ENCODE measurements at places on chromosomes 6 and 20.

DNA sequence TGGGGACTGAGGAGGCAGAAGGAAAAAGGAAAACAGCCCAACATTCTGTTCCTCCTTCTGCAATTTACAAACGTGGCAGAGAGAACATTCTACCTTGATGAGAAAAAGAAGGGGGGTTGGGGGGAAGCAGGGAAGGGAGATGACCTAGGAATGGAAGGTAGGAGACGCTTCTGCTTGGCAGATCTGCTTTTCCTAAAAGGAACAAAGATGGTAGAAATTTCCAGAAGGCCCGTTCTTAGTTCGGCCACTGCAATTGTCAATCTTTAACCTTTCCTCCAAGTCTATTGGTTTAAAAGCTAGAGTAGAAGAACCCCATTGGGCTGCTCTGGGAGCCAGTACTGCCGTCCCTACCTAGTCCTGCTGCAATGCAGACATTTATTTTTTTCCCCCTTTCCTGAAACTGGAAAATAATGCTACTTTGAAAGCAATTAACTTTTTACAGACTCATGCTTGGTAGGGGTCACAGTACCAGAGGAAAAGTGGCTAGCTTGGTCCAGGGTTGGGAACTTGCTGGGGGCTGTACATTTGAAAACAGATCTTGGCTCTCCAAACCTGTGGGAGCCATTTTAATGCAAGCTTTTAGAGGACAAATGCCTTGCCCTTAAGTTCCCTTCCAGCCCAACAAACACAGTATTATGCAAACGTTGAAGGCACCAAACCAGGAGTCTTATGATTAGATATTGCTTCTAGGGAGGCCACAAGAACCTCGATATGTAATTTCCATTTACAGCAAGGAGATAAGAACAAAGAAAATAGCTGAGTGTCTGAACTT lies 2.6 kb downstream of the ZMYND8 start:
- no peak for DNase-seq

- no peak for DNase-seq
Observed at GRCh38 chr6:42344756-42345155, 107.0 kb downstream of the TRERF1 start.

DNA sequence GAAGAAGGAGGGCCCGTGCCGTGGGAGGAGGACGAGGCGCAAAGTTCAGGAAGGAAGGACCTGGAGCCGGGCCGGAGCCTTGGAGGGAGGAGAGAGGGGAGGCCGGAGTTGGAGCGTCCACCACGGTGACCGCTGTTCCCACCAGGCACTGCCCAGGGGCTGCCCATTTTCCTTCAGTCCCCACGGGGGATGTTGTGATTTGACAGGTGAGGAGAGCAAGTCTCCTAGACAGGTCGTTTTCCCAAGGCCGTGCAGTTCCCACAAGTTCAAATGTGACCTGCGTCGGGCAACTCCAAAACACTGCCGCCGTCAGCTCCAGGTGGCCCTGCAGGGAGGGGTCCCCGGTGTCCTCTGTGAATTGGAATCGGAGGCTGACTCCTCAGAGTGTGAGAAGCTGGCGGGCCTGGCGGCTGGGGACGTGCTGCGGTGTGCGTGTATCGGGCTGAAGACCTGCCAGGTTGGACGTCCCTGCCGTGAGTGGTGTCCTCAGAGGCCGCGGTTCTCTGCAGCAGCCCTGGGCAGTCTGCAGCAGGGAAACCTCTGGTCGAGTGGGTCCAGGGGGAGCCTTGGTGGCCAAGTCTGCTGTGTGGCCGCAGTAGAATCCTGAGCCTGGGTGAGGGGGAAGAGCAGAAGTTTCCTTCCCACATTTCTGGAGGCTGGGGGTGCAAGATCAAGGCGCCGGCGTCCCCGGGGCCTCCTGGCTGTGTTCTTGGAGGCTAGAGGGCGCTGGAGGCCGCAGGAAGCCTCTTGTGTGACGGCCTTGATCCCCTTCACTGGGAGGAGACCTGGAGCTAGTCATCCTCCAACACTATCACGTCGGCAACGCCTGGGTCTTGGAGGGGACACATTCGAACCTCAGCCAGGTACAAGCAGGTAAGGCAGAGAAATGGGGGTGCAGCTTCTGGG lies 115.1 kb upstream of the FRMD1 start:
- DNase-seq: no peak

- no peak for DNase-seq
Observed at GRCh38 chr6:169913096-169913638, 161.7 kb downstream of the ERMARD start.

DNA sequence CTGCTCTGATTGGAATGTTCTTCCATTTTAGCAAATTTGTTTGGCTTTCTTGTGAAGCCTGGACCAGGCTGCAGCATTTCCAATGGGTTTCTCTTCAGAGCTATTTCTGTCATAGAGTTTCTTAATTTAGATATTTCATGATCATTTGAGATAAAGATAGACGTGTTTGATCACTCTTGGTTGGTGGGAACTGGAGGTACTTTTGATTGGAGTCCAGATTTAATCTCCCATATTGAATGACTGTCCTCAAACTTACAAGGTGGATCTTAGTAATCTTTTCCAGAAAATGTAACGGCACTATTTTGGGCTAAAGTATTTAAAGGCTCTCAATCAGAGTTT lies 29.2 kb downstream of the RNF144B start:
- no peak for DNase-seq

GRCh38 chr6:134105940-134106339 lies 53.5 kb upstream of the SLC2A12 start:
- no peak for DNase-seq
